ENCODE measurements at places on chromosomes 13 and 19. TPM values are rescaled to one million over a fixed set of nuclear protein-coding genes. Genes with fewer than 3 reads are reported as not detected.

GRCh38 chr13:92681239-92681638, 545.4 kb upstream of the GPC6 start:
- DNase-seq: no peak

GRCh38 chr19:8208119-8208921, 850 bp upstream of the CERS4 start:
- DNase-seq: no peak

- no peak for DNase-seq
Measured at GRCh38 chr19:1451916-1452801, 2.2 kb downstream of the APC2 start.

- DNase-seq: no peak
Measured at GRCh38 chr13:93476175-93476574, 249.6 kb downstream of the GPC6 start.

GRCh38 chr13:113791226-113791625, 32.2 kb downstream of the TMEM255B start:
- no peak for DNase-seq

DNA sequence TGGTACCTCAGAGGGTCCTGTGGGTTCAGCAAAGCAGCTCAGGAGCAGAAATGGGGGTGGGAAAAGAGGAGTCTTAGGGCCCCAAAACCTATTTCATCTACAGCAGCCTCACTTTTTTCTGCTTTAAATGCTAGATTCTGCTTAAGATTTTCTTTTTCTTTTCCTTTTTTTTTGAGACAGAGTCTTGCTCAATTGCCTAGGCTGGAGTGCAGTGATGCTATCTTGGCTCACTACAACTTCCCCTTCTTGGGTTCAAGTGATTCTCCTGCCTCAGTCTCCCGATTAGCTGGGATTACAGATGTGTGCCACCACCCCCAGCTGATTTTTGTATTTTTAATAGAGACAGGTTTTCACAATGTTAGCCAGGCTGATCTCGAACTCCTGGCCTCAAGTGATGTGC, 30.7 kb upstream of the WDFY2 start:
- DNase-seq: no peak

Gene ERICH4
- total RNA-seq: not detected

Gene SCAMP4
- 19.6 TPM for total RNA-seq

- DNase-seq: no peak
Measured at GRCh38 chr13:79197933-79198332, 208.1 kb downstream of the RBM26 start.

- no peak for DNase-seq
Measured at GRCh38 chr13:98406971-98407370, 169.9 kb downstream of the STK24 start.

GRCh38 chr13:113006660-113007059, 37.6 kb downstream of the MCF2L start:
- DNase-seq: no peak

Gene GRIK5
- 19.6 TPM for total RNA-seq

Gene SNAPC2
- 4.6 TPM for total RNA-seq

Gene PSMD8
- total RNA-seq: 99.2 TPM
